Esophagus muscularis mucosa (tissue), 4 donors: ENCODE measurements at places on chromosomes 12 and 14. TPM values are rescaled to one million over a fixed set of nuclear protein-coding genes. Genes with fewer than 3 reads are reported as not detected.

DNA sequence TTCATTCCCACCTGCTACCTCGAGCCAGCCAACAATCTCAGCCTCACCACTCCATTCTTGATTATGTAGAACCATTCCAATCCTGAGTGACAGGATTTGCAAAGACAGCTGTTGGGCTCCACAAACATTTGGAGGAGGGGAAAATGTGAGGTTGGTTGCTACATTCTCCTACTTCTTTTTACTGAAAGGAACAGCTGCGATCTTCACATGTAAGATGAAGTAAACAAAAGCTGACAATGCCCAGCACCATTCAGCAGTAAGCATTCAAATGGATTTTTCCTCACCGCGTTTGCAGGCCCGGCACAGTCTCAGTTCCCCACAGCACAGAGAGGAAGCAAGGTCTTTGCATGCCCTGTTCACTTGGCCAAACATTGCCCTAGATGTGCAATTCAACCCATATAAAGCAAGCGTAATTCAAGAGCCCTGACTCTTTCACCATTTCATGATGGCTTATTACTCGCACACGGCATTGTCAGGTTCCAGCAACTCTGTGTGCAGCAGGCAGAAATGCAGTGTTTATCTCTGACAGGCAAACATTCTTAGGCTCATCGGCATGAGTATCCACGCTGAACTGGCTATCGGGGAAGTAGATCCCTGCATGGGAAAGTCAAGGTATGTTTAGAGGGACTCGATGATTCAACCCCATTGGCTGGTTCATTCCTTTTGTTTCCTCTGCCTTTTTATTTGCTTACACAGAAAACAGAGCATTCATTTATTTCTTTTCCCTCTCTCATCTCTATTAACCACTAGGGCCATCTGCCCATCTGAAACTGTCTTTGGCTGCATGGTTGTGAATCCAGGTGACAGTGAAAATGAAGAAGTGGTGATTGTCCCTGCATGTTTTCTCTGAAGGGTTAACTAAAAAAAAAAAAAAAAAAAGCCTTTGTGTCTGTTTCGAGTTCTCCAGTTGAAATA is 236.1 kb upstream of the PLEKHG7 start:
- peak overlapping the region; percentile 11 for H3K27ac ChIP-seq
- no peak for DNase-seq
- H3K4me1 ChIP-seq: peaks cover 6% of the 10 kb centered on the region
- H3K4me3 ChIP-seq: no peak overlapping the region

- peak overlapping the region; percentile 62 for H3K4me3 ChIP-seq
- no peaks in the 10 kb centered on the region for H3K27me3 ChIP-seq
- peak; percentile 72 for DNase-seq
- no peaks in the 10 kb centered on the region for H3K36me3 ChIP-seq
- peaks cover 16% of the 10 kb centered on the region for H3K4me1 ChIP-seq
- H3K27ac ChIP-seq: no peak overlapping the region
These were observed 202.8 kb downstream of the TTC8 start for GRCh38 chr14:89027097-89027740.

DNA sequence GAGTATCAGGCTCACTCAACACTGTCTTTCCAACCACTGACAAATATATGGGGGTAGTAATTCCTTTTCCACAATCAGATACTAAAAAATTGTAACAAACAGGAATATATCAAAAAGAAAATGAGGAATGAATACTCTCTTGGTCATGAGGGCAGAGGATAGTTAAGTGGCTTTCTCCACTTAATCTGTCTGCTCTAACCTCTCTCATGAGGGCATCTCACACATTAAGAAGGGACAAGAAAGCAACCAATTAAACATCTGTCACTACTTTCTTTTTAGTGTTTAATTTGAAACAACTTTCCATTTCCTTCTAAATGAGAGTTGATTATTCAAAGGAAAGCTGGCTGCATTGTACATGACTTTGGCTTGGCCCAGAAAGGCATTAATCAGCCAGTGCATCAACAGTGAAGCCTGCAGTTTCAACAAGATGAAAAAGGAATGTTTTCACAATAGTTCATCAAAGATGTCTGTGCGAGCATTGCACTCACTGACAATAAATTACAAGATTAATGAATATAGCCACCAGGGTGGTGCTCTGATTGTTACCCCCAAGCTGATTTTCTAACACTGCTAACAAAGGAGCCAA is 142.0 kb downstream of the SEC23A start:
- no peaks in the 10 kb centered on the region for H3K27me3 ChIP-seq
- no peaks in the 10 kb centered on the region for H3K36me3 ChIP-seq
- H3K4me3 ChIP-seq: no peak overlapping the region
- no peaks in the 10 kb centered on the region for H3K4me1 ChIP-seq
- H3K27ac ChIP-seq: no peak overlapping the region

GRCh38 chr14:62181591-62181990 is 419.4 kb downstream of the SNAPC1 start:
- no peaks in the 10 kb centered on the region for H3K27me3 ChIP-seq
- no peaks in the 10 kb centered on the region for H3K36me3 ChIP-seq
- H3K4me3 ChIP-seq: no peak overlapping the region
- no peak for DNase-seq

DNA sequence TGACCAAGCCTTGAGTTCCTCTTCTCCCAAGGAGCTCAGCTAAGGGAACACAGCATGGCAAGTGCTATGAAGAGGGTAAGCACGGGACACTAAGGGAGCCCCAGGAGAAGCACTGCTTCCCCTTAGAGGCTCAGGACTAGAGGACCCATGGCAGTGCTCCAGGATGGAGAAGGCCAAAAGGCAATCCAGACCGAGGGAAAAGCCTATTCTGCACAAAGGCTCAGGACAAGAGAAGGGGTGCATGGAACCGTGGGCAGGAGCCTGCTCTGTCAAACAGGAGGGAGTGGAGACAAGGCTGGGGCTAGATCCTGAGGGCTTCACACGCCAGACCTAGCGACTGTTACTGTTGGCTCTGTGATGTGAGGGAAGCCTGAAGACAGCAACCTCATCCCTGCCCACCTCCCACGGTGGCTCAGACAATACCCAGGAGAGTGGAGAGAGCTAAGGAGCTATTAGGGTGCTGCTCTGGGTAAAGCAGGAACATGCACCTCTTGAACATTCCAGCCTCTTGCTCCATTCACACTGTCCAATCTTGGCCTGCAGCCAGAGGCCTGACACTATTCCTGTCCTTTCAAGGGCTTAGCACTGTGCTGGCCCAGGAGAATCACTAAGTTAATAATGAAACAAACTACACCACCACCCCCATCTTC is 24.2 kb downstream of the OTUB2 start:
- DNase-seq: peak; percentile 70
- peak overlapping the region; percentile 7 for H3K27ac ChIP-seq
- H3K36me3 ChIP-seq: peaks cover 95% of the 10 kb centered on the region
- no peaks in the 10 kb centered on the region for H3K27me3 ChIP-seq

- H3K27ac ChIP-seq: no peak overlapping the region
- no peaks in the 10 kb centered on the region for H3K27me3 ChIP-seq
- no peaks in the 10 kb centered on the region for H3K36me3 ChIP-seq
- no peak for DNase-seq
These were observed 22.2 kb downstream of the TMEM30B start for GRCh38 chr14:61258985-61259384.

Gene EFS
- total RNA-seq: 21.4 TPM
